ENCODE measurements at places on chromosomes 7 and 10. TPM values are rescaled to one million over a fixed set of nuclear protein-coding genes. Genes with fewer than 3 reads are reported as not detected.

The ANKRD30A gene
- polyA plus RNA-seq = not detected

The FRMD4A gene
- 3.9 TPM for polyA plus RNA-seq

The HTRA1 gene
- polyA plus RNA-seq = 36.0 TPM

The SFMBT2 gene
- 1.2 TPM for polyA plus RNA-seq

The MORN4 gene
- polyA plus RNA-seq = 2.5 TPM

GRCh38 chr7:40403703-40404476, 269.1 kb downstream of the SUGCT start:
- DNase-seq = no peak
- H3K27ac ChIP-seq = no peak overlapping the region
- no peaks in the 10 kb centered on the region for H3K36me3 ChIP-seq
- no peaks in the 10 kb centered on the region for H3K4me1 ChIP-seq
- no peaks in the 10 kb centered on the region for H3K27me3 ChIP-seq

- no peak overlapping the region for H3K4me3 ChIP-seq
- H3K27ac ChIP-seq = peak overlapping the region; percentile 20
- H3K27me3 ChIP-seq = no peaks in the 10 kb centered on the region
These were observed 40.6 kb downstream of the PYROXD2 start for GRCh38 chr10:98374217-98374985.

- no peak overlapping the region for H3K27ac ChIP-seq
- no peaks in the 10 kb centered on the region for H3K27me3 ChIP-seq
- no peaks in the 10 kb centered on the region for H3K4me1 ChIP-seq
- H3K36me3 ChIP-seq = no peaks in the 10 kb centered on the region
- DNase-seq = no peak
- H3K4me3 ChIP-seq = no peak overlapping the region
These were observed 110.0 kb downstream of the EMX2 start for GRCh38 chr10:117652228-117653169.

DNA sequence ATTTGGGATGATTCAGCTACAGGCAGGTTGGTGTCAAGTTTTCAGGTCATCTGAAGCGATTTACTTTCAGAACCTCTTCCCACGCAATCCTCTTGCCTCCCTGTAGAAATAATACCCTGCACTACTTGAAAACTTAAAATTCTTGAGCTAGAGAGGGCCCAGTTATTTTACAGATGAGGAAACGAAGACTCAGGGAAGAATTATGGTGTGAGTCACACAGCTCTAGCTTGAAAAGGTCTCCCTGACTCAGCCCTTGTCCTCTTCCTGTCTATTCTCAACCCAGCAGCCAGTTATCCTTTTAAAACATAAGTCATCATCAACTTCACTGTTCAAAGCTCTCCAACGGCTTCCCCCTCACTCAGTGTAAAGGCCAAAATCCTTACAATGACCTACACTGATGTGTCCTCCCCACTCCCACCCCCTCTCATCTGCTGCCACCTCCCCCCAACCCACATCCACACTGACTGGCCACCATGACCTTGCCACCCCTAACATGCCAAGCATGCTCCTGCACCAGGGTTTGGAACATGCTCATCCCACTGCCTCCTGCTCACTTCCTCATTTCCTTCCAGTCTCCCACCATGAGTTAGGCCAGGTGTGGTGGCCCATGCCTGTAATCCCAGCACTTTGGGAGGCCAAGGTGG, 3.4 kb downstream of the DNMBP start:
- H3K4me1 ChIP-seq = peaks cover 58% of the 10 kb centered on the region
- no peaks in the 10 kb centered on the region for H3K27me3 ChIP-seq
- H3K4me3 ChIP-seq = no peak overlapping the region
- peak; percentile 63 for DNase-seq

DNA sequence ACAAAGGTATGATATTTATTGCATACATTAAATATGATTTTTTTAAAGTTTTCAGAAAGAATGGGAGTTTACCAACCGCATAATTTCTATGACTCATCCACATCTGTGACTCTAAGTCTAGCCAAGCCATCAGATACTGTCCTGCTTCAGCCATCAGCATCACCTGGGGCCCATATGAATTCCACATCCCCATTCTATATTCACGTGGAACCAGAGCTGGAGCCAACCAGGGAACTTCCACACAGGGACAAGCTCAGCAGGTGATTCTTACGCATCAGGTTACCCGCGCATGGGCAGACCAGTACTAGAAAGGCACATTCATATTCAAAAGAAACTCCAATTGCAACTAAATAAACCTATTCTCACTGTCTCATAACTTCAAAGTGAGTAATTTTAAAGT, 817.7 kb upstream of the IGFBP3 start:
- no peaks in the 10 kb centered on the region for H3K36me3 ChIP-seq
- peaks cover 17% of the 10 kb centered on the region for H3K4me1 ChIP-seq
- H3K27ac ChIP-seq = no peak overlapping the region

DNA sequence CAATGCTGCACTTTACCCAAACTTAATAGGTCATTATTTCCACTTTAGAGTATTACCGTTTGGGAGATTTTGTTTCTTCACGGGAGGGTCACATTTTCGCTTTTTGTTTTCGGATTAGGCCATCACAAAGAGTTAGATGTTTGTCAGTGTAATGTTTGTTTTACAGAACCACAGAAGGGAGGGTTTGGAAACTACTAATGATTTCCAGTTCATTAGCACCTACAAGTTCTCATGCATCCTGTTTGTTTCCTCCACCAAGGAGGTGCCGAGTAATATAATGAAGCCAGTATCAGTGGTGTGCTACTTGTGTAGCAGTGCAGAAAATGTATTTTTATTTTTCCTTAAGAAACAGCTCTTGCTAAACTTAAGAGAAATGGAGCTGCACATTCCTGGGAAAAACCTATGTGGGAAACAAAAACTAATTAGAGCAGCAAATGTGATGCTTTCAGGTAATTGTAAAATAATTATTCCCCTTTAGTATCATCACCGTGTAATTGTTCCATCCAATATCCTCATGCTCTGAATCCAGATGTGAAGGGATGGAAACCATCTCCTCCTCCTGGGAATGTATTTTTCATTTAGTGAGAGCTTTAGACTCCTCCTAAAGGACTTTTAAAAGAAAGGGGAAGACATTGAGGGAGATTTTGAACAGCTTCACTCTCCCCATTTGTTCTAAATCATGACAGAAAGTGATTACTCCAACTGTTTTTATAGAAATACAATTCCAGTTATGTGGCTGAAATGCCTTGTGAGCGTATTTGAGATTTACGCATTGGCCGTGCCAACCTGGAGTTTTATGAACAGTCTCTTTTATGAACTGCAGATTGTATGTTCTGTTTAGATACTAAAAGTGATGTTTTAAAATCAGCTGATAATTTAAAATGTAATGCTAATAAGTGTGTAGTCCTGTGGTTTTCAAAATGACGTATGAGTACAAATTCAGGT, 5.6 kb downstream of the CELF2 start:
- no peaks in the 10 kb centered on the region for H3K27me3 ChIP-seq
- no peak overlapping the region for H3K4me3 ChIP-seq
- no peak overlapping the region for H3K27ac ChIP-seq
- peaks cover 16% of the 10 kb centered on the region for H3K4me1 ChIP-seq
- no peaks in the 10 kb centered on the region for H3K36me3 ChIP-seq

- H3K27me3 ChIP-seq = no peaks in the 10 kb centered on the region
- H3K4me3 ChIP-seq = no peak overlapping the region
- H3K27ac ChIP-seq = no peak overlapping the region
- no peaks in the 10 kb centered on the region for H3K4me1 ChIP-seq
- DNase-seq = no peak
These were observed 247.6 kb upstream of the HGF start for GRCh38 chr7:82017334-82017943.

DNA sequence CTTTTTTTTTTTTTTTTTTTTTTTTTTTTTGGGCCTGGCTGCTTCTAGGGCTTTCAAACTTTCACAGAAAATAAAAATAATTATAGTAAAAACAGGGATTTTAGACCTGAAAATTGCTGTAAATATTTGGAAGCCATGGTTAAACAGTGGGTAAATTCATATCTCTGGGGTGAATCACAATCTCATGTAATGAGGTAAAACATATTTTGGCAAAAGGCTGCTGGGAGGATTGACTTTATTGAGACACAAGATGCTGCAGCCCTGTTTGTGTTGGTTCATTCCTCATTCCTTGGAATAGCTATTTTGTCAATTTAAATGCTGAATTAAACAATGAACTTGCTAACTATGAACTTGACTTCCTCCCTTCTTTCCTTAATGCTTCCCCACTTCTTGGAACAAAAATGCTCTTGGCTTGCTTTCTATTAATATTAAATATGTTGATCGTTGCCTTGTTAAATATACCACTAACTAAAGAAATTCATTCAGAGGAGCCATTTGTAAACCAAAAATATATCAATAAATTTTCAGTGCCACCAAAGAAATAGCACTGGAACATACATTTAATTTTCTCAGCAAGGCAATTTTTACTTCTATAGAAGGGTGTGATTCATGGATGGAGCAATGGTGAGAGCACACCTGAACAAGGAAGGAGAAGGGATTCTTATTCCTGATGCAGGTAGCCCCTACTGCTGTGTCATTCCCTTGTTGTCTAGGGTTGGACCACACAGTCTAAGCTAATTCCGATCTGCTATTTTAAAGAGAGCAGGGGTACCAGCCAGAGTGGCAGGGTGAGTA, 24.6 kb downstream of the AGK start:
- DNase-seq = no peak
- no peaks in the 10 kb centered on the region for H3K4me1 ChIP-seq
- H3K4me3 ChIP-seq = no peak overlapping the region
- H3K27me3 ChIP-seq = no peaks in the 10 kb centered on the region

- H3K4me1 ChIP-seq = no peaks in the 10 kb centered on the region
- no peak overlapping the region for H3K27ac ChIP-seq
- H3K4me3 ChIP-seq = no peak overlapping the region
- no peaks in the 10 kb centered on the region for H3K36me3 ChIP-seq
These were observed 107.9 kb downstream of the PPP1R17 start for GRCh38 chr7:31794851-31795344.

GRCh38 chr10:85791818-85792532, 574.6 kb downstream of the GRID1 start:
- no peak overlapping the region for H3K27ac ChIP-seq
- no peak for DNase-seq
- H3K27me3 ChIP-seq = no peaks in the 10 kb centered on the region
- no peaks in the 10 kb centered on the region for H3K36me3 ChIP-seq
- no peak overlapping the region for H3K4me3 ChIP-seq

- H3K4me3 ChIP-seq = no peak overlapping the region
- H3K36me3 ChIP-seq = no peaks in the 10 kb centered on the region
- no peak for DNase-seq
- H3K4me1 ChIP-seq = peaks cover 11% of the 10 kb centered on the region
- H3K27me3 ChIP-seq = no peaks in the 10 kb centered on the region
These were observed 12.9 kb downstream of the EXOC4 start for GRCh38 chr7:133265821-133266220.

- no peak for DNase-seq
- H3K4me3 ChIP-seq = no peak overlapping the region
- no peaks in the 10 kb centered on the region for H3K27me3 ChIP-seq
- H3K36me3 ChIP-seq = no peaks in the 10 kb centered on the region
These were observed 23.3 kb downstream of the KIAA1549 start for GRCh38 chr7:138957753-138958390.

DNA sequence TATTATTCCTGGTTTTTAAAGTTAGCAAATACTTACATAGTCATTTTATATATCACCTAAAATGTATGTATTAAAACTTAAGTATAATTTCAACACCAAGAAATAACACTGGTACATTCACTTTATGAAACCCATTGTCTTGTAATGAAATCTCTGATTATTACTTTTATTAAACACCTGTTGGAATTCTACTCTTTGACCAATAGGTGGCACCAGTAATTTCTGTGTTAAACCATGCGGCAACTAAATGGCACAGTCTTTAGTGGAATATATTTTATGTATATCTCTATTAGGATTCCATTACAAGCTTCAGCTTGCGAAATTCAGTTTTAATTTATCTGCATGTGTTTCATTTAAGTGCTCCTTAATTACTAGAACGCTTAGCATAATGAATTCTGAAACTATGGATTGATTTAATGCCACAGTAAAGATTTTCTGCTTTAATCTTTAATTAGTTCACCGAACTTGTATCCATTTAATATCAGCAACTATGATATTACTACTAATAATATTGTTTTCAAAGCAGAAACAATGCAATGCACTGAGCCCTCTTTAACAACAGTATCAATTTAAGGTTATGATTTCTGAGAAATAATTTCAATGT, 181.3 kb downstream of the MAGI2 start:
- no peaks in the 10 kb centered on the region for H3K27me3 ChIP-seq
- no peak for DNase-seq
- no peaks in the 10 kb centered on the region for H3K4me1 ChIP-seq
- H3K27ac ChIP-seq = no peak overlapping the region

DNA sequence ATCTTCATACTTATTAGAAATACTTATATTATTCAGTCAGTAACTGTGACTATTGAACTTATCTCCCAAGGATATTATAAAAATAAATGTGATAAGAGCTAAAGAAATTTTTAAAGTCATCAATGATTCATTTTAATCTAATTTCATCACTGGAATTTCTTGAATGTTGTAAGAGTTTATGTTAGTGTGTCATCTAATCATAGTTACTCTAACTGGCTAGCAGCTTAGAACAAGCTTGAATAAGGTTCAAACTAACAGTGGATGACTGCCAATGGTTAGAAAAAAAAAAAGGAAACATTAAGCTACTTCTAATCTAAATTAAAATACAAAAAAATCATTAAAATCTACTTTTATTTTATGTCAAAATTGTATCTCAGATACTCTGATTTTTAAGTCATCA, 1066.3 kb downstream of the CNTNAP2 start:
- no peak overlapping the region for H3K27ac ChIP-seq
- DNase-seq = no peak
- H3K4me3 ChIP-seq = no peak overlapping the region
- no peaks in the 10 kb centered on the region for H3K36me3 ChIP-seq

- H3K4me1 ChIP-seq = no peaks in the 10 kb centered on the region
- H3K27ac ChIP-seq = no peak overlapping the region
These were observed 89.1 kb upstream of the SMIM30 start for GRCh38 chr7:113207441-113207840.

DNA sequence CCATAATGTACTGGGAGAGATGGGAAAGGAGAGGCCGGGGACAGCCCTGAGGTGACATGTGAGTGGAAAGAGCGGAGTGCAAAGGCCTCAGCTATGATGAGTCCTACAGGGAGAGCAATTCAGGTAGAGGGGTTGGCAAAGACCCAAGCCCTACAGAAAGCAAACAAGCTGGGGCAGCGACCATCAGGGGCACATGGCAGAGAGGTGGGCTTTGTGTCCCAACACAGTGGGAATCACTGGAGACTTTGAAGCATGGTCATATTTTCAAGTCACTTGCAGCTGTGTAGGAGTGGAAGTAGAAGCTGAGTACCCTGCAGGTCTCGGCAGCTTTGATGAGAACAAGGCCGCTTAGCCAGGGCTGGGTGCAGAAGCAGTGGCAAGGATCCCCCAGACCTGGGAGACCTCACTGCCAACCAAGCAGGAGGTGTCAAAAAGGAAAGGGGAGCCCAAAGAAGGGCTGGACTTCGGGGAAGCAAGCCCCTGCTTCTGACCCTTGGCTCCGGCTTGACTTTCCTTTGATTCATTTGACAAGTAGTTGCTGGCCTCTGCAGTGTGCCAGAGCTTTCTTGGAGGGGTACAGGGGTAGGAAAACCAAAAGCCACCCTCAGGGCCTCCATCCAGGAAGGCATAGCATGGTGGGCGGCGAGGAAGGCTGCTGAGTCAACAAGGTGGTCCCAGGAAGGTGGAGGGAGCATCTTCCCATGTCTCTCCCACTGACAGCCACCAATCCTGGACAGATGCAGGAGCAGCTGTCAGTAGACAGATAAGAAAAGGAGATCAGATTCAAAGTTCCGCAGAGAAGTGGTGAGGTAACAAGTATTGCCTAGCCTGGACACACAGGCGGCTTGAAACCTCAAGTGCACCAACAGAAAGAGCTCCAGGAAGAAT, 1.9 kb upstream of the PGAM2 start:
- H3K4me3 ChIP-seq = no peak overlapping the region
- peak; percentile 64 for DNase-seq
- H3K36me3 ChIP-seq = no peaks in the 10 kb centered on the region
- H3K27me3 ChIP-seq = no peaks in the 10 kb centered on the region

GRCh38 chr10:85901599-85901998, 465.0 kb downstream of the GRID1 start:
- no peaks in the 10 kb centered on the region for H3K27me3 ChIP-seq
- no peaks in the 10 kb centered on the region for H3K36me3 ChIP-seq
- H3K4me1 ChIP-seq = no peaks in the 10 kb centered on the region
- no peak for DNase-seq
